ENCODE measurements at places on chromosomes 3 and 15. TPM values are rescaled to one million over a fixed set of nuclear protein-coding genes. Genes with fewer than 3 reads are reported as not detected.
A peak's percentile ranks its signal among the peaks of the same experiment; 100 is the strongest.

Gene C3orf49
- total RNA-seq = not detected

Gene DUOXA2
- total RNA-seq = not detected

Gene TRPM1
- not detected for total RNA-seq

- H3K27ac ChIP-seq = peak overlapping the region; percentile 69
- peak; percentile 20 for DNase-seq
- no peaks in the 10 kb centered on the region for H3K27me3 ChIP-seq
Observed at GRCh38 chr15:63939531-63940130, 105.9 kb upstream of the HERC1 start.

- no peak overlapping the region for H3K27ac ChIP-seq
- no peaks in the 10 kb centered on the region for H3K36me3 ChIP-seq
- peaks cover 7% of the 10 kb centered on the region for H3K27me3 ChIP-seq
- H3K4me3 ChIP-seq = no peak overlapping the region
Observed at GRCh38 chr3:58651276-58651675, 15.3 kb downstream of the FAM3D start.

DNA sequence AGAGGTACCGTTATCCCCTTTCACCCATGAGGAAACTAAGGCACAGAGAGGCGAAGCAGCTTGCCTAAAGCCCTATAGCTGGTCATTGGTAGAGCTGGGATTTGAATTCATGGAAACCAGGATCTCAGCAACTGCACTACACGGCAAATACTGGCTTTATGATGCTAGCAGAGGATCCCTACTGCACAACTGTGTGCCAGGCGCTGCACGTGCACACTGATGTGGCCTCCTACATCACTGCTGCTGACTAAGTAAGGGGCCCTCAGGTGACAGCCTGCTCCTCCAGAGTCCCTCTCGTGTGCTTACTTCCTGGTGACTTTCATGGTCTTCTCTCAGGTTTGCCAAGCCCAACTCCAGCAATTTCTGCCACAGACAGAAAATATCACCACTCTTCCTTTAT lies 3.4 kb upstream of the POLG start:
- no peaks in the 10 kb centered on the region for H3K36me3 ChIP-seq
- H3K27me3 ChIP-seq = no peaks in the 10 kb centered on the region
- no peak for DNase-seq
- H3K4me1 ChIP-seq = peaks cover 23% of the 10 kb centered on the region

GRCh38 chr3:136839556-136839931 lies 20.6 kb downstream of the SLC35G2 start:
- H3K27me3 ChIP-seq = no peaks in the 10 kb centered on the region
- H3K27ac ChIP-seq = peak overlapping the region; percentile 5
- H3K36me3 ChIP-seq = no peaks in the 10 kb centered on the region
- H3K4me1 ChIP-seq = peaks cover 26% of the 10 kb centered on the region
- peak overlapping the region; percentile 10 for H3K4me3 ChIP-seq

DNA sequence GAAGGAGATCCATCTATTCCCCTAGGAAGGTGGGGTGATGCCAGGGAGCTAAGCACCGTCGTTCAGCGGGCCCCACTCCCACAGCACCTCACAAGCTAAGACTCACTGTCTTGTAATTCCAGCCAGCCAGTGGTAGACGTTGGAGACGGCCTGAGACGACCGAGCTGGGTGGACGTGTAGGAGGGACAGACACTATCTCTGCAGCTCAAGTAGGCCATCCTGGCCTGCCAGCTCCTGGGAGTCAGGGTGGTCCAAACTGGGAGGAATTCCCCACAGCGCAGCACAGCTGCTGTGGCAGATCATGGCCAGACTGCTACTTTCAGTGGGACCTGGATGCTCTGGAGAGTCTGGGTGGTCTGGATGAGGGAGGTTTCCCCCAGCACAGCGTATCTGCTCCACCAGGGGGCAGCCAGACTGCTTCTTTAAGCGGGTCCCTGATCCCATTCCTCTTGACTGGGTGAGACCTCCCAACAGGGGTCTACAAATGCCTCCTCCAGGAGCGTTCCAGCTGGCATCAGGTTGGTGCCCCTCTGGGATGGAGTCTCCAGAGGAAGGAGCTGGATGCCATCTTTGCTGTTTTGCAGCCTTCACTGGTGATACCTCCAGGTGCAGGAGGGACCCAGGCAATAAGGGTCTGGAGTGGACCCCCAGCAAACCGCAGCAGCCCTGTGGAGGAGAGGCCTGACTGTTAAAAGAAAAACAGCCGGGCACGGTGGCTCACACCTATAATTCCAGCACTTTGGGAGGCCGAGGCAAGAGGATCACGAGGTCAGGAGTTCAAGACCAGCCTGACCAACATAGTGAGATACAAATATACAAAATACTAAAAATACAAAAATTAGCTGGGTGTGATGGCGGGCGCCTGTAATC lies 27.6 kb downstream of the GNB5 start:
- DNase-seq = peak; percentile 12
- no peak overlapping the region for H3K27ac ChIP-seq
- H3K27me3 ChIP-seq = no peaks in the 10 kb centered on the region
- no peak overlapping the region for H3K4me3 ChIP-seq
- H3K36me3 ChIP-seq = no peaks in the 10 kb centered on the region

Measured in activated T-cell treated with anti-CD3 and anti-CD28 coated beads, Interleukin-2, amount 50 U/mL, for 72 hours (primary cell).